WERI-Rb-1 (cell line): ENCODE measurements at places on chromosomes 4 and X.

DNA sequence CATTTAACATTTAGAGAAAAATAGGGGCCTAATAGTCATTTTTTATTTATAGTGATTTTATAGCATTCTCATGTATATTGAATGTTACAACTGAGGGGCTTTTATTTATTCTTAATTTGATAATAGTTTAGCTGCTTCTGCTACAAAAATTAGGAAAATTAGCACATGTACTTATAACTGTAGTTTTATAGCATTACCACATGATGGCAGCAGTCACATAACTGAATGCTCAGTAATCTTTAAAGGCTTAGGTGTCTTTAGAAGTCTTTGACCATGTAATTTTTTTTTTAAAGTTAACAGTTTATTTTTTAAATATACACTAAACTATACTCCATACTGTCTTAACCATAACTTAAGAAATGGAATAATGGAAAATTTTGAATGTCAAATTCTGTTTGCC lies 136.6 kb downstream of the STAG2 start:
- DNase-seq = no peak

DNA sequence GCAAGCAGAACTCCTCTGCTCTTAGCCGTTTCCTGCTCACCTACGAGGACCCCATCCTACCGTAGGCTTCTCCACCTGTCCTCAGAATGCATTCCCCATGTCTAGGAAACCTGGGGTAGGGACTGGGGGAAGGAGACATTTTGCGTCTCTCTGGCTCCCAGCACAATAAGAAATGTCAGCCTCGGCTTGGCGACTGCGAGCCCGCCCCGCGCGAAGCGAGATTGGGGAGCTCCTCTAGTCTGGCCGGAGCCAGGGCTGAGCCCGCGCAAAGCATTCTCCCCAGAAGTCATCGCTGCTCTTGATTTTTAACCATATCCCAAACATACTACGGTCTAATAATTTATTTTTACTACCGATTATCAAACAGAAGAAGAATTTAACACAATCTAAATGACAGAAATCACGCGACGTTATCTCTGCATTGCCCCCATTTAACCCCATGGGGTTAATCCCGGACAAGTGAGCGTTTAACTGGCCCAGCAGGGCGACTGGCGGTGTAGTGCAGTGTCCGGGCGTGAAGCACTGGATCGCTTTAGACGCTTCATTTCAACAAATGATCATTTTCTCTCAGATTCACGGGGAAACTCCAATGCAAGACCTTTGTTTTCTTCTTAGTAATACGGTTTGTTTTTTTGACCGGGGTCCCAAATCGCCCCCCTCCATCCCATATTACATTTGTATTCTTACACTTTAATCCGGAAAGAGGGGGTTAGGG lies 8.0 kb upstream of the PITX2 start:
- no peak for DNase-seq

GRCh38 chrX:47311932-47312774 lies 58.2 kb upstream of the ZNF157 start:
- DNase-seq = peak; percentile 59

DNA sequence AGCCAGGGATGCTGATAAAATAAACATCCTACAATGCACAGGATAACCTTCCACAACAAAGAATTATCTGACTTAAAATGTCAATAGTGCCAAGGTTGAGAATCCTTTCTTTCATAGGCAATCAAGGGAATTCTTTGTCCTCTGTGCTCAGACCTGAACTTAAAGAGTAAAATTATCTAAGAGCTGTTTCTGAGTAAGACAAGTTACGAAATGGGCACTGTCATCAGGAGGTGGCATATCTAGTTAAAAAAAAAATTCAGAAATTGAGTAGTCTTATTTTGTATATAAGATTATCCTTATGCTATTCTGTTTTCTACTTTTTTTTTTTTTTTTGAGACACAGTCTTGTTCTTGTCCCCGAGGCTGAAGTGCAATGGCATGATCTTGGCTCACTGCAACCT lies 3.3 kb upstream of the RAB33B start:
- DNase-seq = no peak

DNA sequence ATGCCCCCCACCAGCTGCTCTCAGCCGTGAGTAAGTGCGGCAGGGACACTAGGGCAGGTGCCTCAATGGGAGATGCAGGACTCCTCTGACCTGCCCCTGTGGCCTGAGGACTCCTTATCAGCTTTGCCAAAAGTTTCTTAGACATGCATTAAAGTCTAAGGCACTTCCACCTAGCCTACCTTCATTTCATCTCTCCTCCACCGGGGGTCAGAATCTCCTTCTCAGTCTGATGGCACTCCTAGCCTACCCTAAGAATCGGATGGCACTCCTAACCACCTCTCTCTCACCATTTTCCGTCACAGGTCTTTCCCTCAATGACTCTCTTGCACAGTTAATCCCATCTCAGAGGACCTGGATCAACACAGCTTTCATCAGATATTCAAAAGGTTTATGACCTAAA lies 85.9 kb downstream of the OTC start:
- DNase-seq = peak; percentile 19

GRCh38 chrX:10104958-10105658 lies 51.7 kb upstream of the CLCN4 start:
- no peak for DNase-seq

- no peak for DNase-seq
Measured at GRCh38 chr4:141409556-141409955, 188.9 kb downstream of the ZNF330 start.

DNA sequence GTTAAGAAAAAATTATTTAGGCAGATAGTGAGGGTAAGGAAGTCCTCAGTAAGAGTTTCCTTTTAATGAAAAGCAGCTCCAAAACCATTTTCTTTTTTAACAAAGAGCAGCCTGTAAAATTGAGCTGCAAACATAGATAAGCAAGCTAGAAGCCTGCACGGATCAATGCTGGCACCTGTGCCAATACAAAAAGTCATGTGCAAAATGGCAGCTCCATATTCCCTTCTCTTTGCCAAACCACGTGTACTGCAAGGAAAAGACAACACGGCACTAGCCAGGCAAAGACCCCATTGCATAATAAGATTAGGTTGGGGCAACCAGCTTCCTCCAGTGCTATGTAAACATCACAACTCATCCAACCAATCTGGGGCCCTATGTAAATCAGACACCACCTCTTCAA lies 268.4 kb upstream of the INTU start:
- DNase-seq = no peak

GRCh38 chr4:41443340-41444079 lies 94.4 kb upstream of the LIMCH1 start:
- no peak for DNase-seq

- DNase-seq = no peak
Measured at GRCh38 chr4:62232814-62233213, 1032.7 kb downstream of the ADGRL3 start.

DNA sequence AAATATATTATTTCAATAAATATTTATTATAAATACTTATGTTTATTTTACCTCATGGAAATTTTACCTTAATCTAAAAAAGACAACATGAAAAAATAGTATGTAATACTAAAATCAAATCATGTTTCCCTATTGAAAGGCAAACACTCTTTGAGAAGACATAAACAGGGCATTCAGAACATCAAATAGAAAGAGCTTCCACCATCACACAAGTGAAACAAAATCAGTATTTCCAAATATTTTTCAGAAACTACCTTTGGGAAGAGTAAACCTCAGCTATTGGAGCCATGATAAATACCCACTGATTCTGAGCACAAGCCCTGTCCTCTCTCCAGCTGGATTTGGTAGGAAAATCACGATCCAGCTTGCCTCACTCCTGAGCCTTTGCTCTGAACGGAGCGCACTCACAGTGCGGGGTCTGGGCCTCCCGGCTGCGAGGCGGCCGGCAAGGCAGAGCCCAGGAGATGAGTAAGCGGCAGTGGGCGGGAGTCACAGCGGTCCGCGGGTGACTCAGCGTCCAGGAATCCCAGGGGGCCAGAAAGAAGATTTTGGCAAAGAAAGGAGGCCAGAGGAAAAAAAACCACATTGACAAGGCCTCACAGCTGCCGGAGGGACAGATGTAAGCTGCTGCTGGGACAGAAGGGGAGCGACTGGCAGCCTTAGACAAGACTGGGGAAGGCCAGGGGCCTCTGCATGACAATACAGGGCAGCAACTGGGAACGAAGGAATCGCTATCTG lies 14.7 kb upstream of the ANXA5 start:
- DNase-seq = peak; percentile 68

GRCh38 chr4:98639523-98639922 lies 18.9 kb downstream of the TSPAN5 start:
- DNase-seq = no peak

DNA sequence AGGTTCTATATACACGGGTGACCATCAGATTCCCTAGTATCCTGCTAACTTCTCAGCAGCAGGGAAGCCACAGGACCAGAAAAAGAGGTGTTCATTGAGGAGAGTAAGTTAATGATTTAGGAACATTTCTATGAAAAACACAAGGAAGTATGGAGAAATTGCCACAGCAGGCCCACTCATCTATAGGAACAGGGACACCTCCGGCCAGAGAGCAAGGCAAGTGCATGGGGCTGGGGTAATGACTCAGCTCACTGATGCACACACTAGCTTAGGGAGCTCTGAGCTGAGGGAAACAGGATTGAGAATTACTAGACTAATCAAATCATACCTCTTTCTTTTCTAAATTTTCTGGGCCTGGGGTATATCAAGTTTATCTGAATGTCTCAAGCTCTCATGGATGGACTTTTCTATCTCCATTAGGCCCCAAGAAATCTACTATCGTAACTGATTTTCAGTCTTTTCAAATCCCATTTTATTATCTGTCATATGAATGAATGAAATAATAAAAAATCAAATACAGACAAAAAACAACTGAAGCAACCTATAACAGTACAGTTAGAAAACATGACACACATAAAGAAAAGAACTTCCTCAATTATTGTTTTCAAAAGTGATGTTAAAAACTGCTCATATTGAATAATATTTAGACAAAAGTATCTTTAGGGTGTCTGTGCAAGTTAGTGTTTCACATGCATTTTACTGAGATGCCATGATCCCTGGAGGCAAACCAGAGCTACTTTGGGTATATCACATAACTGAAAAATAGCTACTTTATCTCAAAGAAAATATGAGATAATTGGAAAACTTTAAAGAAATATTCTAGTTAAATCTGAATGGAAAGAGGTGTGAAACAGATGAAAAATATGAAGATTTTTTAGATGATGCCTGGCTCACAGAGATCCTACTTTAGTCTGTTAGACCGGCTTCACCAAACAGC lies 89.8 kb downstream of the FBXO8 start:
- DNase-seq = no peak

DNA sequence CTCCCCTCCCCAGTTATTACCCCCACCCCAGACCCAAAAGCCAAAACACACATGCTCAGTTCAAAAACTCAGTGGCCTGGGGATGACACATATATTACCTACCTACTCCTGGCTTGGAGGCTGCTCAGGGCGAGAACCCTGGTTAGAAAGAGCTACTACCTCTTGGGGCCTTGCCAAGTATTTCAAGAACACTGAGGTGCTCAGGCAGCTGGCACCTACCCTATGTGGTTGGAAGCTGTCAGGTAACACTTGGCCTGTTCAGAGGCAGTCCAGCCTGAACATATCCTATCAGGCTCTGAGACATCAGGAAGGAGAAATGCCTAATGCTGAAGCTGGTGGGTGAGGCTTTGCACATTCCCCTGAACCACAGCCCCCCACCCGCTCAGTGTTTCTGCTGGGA lies 4.9 kb downstream of the BCAP31 start:
- no peak for DNase-seq

GRCh38 chr4:53963336-53963735 lies 101.1 kb downstream of the CHIC2 start:
- DNase-seq = no peak

- no peak for DNase-seq
Measured at GRCh38 chr4:31442236-31442635, 722.1 kb downstream of the PCDH7 start.

- no peak for DNase-seq
Measured at GRCh38 chr4:98193459-98194105, 50.3 kb upstream of the STPG2 start.

- DNase-seq = no peak
Measured at GRCh38 chrX:41164449-41164848, 79.2 kb downstream of the USP9X start.

GRCh38 chr4:156961196-156962057 lies 10.2 kb downstream of the PDGFC start:
- DNase-seq = no peak
